ENCODE measurements at places on chromosomes 2 and 18. TPM values are rescaled to one million over a fixed set of nuclear protein-coding genes. Genes with fewer than 3 reads are reported as not detected.

C1QL2 gene
- total RNA-seq, result not detected

ANXA4 gene
- total RNA-seq, result 169 TPM

NFATC1 gene
- total RNA-seq, result 13.8 TPM

FSHR gene
- not detected for total RNA-seq

PJVK gene
- total RNA-seq, result 5.8 TPM

PIEZO2 gene
- total RNA-seq, result 3.9 TPM

CD28 gene
- 0.21 TPM for total RNA-seq

MXD1 gene
- 11.8 TPM for total RNA-seq

SH3RF3 gene
- 8.0 TPM for total RNA-seq

PLCL1 gene
- total RNA-seq, result 2.9 TPM

PROKR1 gene
- not detected for total RNA-seq

ARL4C gene
- total RNA-seq, result 24.4 TPM

KCNJ13 gene
- 0.60 TPM for total RNA-seq

UPP2 gene
- not detected for total RNA-seq

OR6B2 gene
- total RNA-seq, result not detected

ELOA2 gene
- not detected for total RNA-seq

KCNJ3 gene
- 1.4 TPM for total RNA-seq

CCDC141 gene
- 2.8 TPM for total RNA-seq

HOXD3 gene
- total RNA-seq, result 28.2 TPM

FAM110C gene
- total RNA-seq, result 21.8 TPM

TFPI gene
- total RNA-seq, result 54.7 TPM

PRSS56 gene
- total RNA-seq, result not detected

GRB14 gene
- 6.7 TPM for total RNA-seq

IL36A gene
- not detected for total RNA-seq

NPPC gene
- total RNA-seq, result 0.36 TPM

BCL2L11 gene
- total RNA-seq, result 18.3 TPM

UGT1A3 gene
- 20.8 TPM for total RNA-seq

PNKD gene
- total RNA-seq, result 66.2 TPM

POTEC gene
- total RNA-seq, result not detected

ZBTB7C gene
- 72.1 TPM for total RNA-seq

REG3G gene
- total RNA-seq, result not detected

RSAD2 gene
- 4.4 TPM for total RNA-seq

DCC gene
- 4.4 TPM for total RNA-seq

DNMT3A gene
- total RNA-seq, result 40.1 TPM

ASXL3 gene
- total RNA-seq, result 5.9 TPM

LHCGR gene
- total RNA-seq, result not detected

MYO7B gene
- total RNA-seq, result 0.78 TPM

HYCC2 gene
- total RNA-seq, result 34.2 TPM
